ENCODE measurements at places on chromosomes 2 and 18.

- H3K4me3 ChIP-seq: no peak overlapping the region
- H3K27ac ChIP-seq: peak overlapping the region; percentile 71
- no peaks in the 10 kb centered on the region for H3K27me3 ChIP-seq
Observed at GRCh38 chr2:227416701-227417100, 29.0 kb upstream of the SCYGR1 start.

GRCh38 chr18:274313-274712 lies 6.5 kb upstream of the THOC1 start:
- no peak for DNase-seq
- H3K27me3 ChIP-seq: no peaks in the 10 kb centered on the region
- no peaks in the 10 kb centered on the region for H3K36me3 ChIP-seq
- H3K4me3 ChIP-seq: no peak overlapping the region
- no peak overlapping the region for H3K27ac ChIP-seq
- 0 out of 2 replicates have a peak, but pooled peaks cover under 1% of the 10 kb centered on the region for H3K4me1 ChIP-seq

DNA sequence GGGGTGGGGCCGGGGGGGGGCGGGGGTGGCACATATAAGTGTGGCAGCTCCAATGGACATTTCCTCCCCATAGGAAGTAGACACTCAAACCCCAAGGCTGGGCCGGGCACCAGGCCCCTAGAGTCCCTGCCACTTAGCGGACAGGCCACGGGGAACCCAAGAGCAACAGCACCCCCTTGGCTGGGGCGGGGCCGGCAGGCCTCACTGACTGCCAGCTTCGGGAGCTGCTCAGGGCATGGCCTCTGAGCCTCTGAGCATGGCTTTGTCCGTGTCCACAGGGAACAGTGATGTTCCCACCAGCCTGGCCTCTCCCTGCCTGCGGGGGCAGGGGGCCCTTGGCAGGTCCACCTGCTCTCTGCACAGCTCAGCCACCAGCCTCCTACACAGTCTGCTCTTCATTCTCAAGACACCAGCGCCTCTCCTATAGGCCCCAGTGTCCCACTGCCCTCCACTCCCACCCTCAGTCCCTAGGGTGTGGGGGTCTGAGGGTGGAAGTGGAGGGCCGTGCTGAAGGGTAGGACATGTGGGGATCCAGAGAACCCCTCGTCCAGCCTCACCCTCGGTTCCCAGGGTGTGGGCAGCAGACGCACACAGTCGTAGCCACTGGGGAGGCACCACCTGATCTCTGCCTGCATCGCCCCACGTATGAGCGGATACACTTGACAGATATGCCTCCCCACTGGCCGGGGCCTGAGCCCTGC lies 106.7 kb downstream of the FAM210A start:
- peaks cover 93% of the 10 kb centered on the region for H3K27me3 ChIP-seq
- DNase-seq: no peak
- no peak overlapping the region for H3K27ac ChIP-seq
- H3K36me3 ChIP-seq: no peaks in the 10 kb centered on the region
- no peaks in the 10 kb centered on the region for H3K4me1 ChIP-seq
- H3K4me3 ChIP-seq: no peak overlapping the region

DNA sequence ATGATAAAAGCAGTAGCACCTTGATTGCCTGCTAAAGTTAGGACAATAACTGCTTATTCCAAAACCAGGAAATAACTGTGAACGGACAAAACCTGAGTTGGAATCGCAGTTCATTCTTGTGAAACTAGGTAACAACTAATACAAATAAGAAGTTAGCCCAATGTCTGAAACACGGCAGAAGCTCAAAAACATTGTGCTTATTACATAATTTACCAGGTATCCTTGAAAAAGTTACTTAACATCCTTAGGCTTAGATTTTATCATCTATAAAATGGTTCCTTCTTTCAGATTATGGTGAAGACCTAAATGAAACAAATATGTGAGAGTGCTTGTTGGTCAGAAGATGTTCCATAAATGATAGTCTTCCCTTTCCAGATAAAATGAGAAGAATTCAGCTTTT lies 32.4 kb downstream of the RTN4 start:
- peaks cover 45% of the 10 kb centered on the region for H3K36me3 ChIP-seq
- no peaks in the 10 kb centered on the region for H3K27me3 ChIP-seq
- H3K27ac ChIP-seq: peak overlapping the region; percentile 35
- no peak overlapping the region for H3K4me3 ChIP-seq
- peaks cover 71% of the 10 kb centered on the region for H3K4me1 ChIP-seq

DNA sequence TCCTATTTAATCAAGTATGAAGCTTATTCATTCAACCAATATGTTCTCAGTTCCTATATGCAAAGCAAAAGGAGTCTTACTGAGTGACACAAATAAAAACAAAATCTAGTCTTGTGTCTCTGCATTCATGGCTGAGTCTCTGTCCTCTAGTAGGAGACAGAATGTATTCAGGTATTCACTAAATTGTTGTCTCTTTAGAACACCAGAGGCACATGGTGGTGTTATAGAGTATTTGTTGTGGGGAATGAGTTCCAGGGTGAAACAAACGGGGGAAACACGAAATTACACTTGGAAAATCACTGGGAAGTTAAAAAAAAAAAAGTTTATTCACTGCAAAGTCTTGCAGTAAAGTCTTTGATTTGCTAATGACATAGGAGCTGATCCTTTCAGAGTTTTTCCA lies 131.7 kb upstream of the FSHR start:
- H3K36me3 ChIP-seq: no peaks in the 10 kb centered on the region
- H3K4me1 ChIP-seq: no peaks in the 10 kb centered on the region
- no peak for DNase-seq

DNA sequence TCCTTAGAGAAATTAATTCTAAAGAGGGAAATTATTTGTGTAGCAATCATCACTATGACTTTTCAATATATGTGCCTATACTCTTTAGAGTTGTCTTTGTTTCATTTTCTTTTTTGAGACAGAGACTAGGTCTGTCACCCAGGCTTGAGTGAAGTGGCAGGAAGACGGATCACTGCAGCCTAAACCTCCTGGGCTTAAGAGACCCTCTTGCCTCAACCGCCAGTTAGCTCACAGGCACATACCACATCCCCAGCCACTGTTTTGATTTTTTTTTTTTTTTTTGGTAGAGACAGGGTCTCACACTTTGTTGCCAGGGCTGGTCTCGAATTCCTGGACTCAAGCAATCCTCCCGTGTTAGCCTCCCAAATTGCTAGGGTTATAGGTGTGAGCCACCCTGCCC lies 12.4 kb downstream of the YWHAQ start:
- H3K4me3 ChIP-seq: no peak overlapping the region
- H3K4me1 ChIP-seq: peaks cover 27% of the 10 kb centered on the region
- peaks cover 32% of the 10 kb centered on the region for H3K36me3 ChIP-seq
- 0 out of 2 replicates have a peak overlapping the region, but pooled peaks have one; percentile 1 for H3K27ac ChIP-seq

DNA sequence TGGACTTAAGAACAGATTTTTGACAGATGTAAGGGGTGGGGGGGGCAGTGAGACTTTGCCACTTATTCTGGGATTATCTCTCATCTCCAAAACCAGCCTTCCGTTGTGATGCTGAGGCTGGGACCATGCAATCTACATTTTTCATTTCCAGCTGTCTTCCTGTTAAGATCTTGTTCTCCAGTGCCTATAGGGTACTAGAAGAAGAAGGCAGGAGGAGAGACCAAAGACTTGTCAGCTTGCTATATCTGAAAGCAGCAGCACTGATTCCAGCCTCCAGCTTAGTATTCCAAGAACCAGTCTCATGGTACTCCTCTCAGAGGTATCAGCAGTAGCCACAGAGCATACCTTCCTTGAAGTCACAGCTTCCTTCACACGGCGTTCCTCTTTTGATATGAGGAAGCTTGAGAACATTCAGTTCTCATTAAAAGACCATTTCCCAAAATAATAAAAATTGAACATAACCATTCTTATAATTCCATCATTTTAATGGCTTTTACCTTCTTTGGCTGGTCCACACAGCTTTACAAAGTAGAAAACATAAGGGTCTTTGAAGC lies 49.8 kb downstream of the USP34 start:
- DNase-seq: no peak
- no peak overlapping the region for H3K4me3 ChIP-seq
- no peak overlapping the region for H3K27ac ChIP-seq
- H3K4me1 ChIP-seq: no peaks in the 10 kb centered on the region
- no peaks in the 10 kb centered on the region for H3K27me3 ChIP-seq

DNA sequence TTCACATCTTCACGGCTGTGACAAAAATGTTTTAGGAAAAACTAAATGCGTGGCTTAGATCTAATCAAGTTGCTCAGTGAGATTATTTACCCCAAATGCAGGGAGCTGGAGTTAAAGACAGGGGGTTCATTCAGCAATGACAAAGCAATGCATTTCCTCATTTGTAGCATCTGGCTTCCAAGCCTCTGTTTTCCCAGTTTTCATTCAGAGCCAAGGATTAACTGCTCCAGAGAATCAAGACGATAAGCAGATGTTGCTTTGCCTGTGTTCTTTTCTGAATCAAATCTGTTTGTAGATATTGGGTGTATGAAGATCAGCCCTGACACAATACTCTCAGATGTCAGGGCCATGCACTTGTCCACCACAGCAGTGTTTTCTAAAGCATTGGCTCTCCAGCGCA lies 147.4 kb upstream of the SIX2 start:
- H3K27me3 ChIP-seq: no peaks in the 10 kb centered on the region
- no peak overlapping the region for H3K4me3 ChIP-seq
- no peaks in the 10 kb centered on the region for H3K4me1 ChIP-seq
- H3K27ac ChIP-seq: no peak overlapping the region
- no peak for DNase-seq

GRCh38 chr18:61136711-61137251 lies 196.4 kb upstream of the CDH20 start:
- H3K27ac ChIP-seq: no peak overlapping the region
- H3K4me1 ChIP-seq: no peaks in the 10 kb centered on the region
- no peak overlapping the region for H3K4me3 ChIP-seq
- no peaks in the 10 kb centered on the region for H3K27me3 ChIP-seq
- no peak for DNase-seq

- no peaks in the 10 kb centered on the region for H3K36me3 ChIP-seq
- no peaks in the 10 kb centered on the region for H3K4me1 ChIP-seq
- H3K4me3 ChIP-seq: no peak overlapping the region
- no peak for DNase-seq
- peaks cover 64% of the 10 kb centered on the region for H3K27me3 ChIP-seq
Observed at GRCh38 chr2:1414121-1414520, 858 bp downstream of the TPO start.

- no peak for DNase-seq
- H3K27ac ChIP-seq: no peak overlapping the region
- no peak overlapping the region for H3K4me3 ChIP-seq
- H3K36me3 ChIP-seq: no peaks in the 10 kb centered on the region
- H3K4me1 ChIP-seq: no peaks in the 10 kb centered on the region
- H3K27me3 ChIP-seq: no peaks in the 10 kb centered on the region
Observed at GRCh38 chr2:34012715-34013302, 413.7 kb upstream of the FAM98A start.

GRCh38 chr2:214077727-214078126 lies 333.1 kb upstream of the VWC2L start:
- H3K27ac ChIP-seq: no peak overlapping the region
- no peaks in the 10 kb centered on the region for H3K36me3 ChIP-seq
- H3K4me1 ChIP-seq: 0 out of 2 replicates have a peak, but pooled peaks cover 10% of the 10 kb centered on the region
- no peak overlapping the region for H3K4me3 ChIP-seq
- no peak for DNase-seq

GRCh38 chr18:70907673-70908072 lies 618.8 kb downstream of the SOCS6 start:
- peak overlapping the region; percentile 18 for H3K27ac ChIP-seq
- peak; percentile 10 for DNase-seq
- no peaks in the 10 kb centered on the region for H3K36me3 ChIP-seq
- H3K27me3 ChIP-seq: no peaks in the 10 kb centered on the region
- no peak overlapping the region for H3K4me3 ChIP-seq
- H3K4me1 ChIP-seq: peaks cover 17% of the 10 kb centered on the region

DNA sequence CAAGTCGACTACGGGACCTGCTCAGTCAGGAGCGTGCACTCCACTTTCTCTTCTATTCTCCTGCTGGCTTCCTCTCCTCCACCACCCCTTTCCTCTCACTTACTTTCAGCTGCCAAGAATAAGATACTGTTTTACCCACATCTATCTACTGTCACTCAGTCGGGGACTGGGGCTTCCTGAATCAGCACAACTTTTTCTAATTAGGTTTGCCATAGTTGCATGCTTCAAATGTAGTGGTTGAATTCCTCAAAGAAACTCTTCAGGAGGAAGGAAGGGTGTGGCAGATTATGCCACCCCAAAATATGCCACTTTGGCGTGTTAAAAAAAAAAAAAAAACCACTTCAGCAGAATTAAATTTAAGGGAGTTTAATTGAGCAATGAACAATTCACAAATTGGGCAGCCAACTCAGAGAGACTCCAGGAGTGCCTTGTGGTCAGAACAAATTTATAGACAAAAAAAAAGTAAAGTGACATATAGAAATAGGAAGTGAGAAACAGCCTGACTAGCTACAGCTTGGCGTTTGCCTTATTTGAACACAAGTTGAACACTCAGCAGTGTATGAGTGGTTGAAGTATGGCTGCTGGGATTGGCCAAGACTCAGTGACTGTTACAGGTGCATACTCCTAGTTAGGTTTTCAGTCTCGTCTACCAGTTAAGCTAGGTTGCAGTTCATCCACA lies 32.5 kb upstream of the RMDN2 start:
- DNase-seq: no peak
- H3K36me3 ChIP-seq: no peaks in the 10 kb centered on the region
- H3K4me1 ChIP-seq: no peaks in the 10 kb centered on the region
- H3K27me3 ChIP-seq: no peaks in the 10 kb centered on the region

GRCh38 chr18:27447451-27447881 lies 262.4 kb upstream of the CHST9 start:
- no peaks in the 10 kb centered on the region for H3K27me3 ChIP-seq
- no peak for DNase-seq
- no peaks in the 10 kb centered on the region for H3K36me3 ChIP-seq
- H3K4me3 ChIP-seq: no peak overlapping the region
- H3K27ac ChIP-seq: no peak overlapping the region

DNA sequence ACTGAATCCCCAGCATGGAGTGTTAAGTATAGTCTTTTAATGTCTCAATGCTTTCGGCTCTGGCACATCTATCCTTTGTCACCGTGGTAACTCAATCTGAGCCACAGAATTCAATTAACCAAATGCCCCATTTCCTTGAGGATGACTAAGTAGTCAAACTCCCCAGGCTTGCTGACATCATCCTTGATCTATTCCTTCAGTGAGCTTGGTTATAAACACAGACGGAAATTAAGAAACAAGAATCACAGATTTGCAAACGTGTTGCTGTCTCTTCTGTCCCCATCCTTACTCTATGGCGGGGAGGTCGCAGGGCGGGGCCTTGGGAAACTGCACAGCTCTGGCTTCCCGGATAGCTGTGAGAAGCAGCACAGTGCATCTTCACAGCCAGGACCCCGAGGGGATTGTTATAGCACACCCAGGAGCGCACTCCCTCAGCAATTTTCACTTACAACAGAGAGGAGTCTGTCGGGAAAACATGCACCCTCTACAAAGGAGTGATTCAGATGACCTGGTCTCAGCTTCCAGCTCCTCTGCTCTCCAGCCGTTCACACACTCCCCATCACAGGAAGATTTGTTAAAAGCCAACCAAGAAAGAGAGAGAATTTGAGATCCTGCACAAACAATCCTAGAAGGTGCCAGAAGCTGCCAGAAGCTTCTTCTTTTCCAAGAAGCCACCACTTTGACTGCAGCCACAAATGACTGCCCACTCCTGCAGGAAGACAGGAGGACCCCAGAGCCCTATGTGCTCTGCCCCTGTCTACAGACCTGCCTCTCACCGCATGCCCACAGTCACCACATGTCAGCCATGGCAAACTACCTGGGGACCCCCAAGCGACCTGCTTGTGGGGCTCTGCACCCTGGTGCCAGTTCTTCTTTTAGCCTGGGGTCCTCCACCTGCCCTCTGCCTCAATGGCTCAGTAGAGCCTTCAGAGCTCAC lies 44.9 kb upstream of the YWHAQ start:
- DNase-seq: peak; percentile 98
- H3K4me1 ChIP-seq: peaks cover 23% of the 10 kb centered on the region
- peak overlapping the region; percentile 60 for H3K27ac ChIP-seq
- peak overlapping the region; percentile 40 for H3K4me3 ChIP-seq

Measured in PC-9 (cell line).